ENCODE measurements at places on chromosomes 2 and 18. TPM values are rescaled to one million over a fixed set of nuclear protein-coding genes. Genes with fewer than 3 reads are reported as not detected.

- no peaks in the 10 kb centered on the region for H3K27me3 ChIP-seq
- H3K4me3 ChIP-seq, result no peak overlapping the region
- H3K27ac ChIP-seq, result no peak overlapping the region
- H3K36me3 ChIP-seq, result no peaks in the 10 kb centered on the region
- DNase-seq, result no peak
Observed at GRCh38 chr2:125581557-125581956, 1074.4 kb upstream of the GYPC start.

DNA sequence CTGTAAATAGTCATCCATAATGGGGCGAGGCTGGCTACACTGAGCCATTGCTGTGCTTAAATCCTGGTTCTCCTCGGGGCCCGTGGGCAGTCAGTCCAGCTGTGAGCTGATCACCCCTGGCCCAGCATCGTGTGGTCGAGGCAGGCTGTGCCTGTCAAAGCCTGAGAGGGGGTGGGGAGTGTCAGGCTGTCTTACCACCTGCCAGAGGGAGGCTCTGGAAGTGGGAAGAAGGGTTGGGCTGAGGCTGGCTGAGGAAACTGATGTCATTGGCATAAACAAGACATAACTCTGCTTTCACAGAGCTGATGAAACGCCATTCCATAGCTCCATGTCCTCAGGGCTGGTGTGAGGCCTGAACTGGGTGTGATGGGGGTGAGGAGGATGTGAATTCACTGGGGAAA, 49.7 kb downstream of the KLHL29 start:
- H3K27ac ChIP-seq, result no peak overlapping the region
- H3K4me3 ChIP-seq, result no peak overlapping the region
- H3K36me3 ChIP-seq, result peaks cover 1% of the 10 kb centered on the region
- peaks cover 17% of the 10 kb centered on the region for H3K4me1 ChIP-seq
- DNase-seq, result no peak
- H3K27me3 ChIP-seq, result peaks cover 3% of the 10 kb centered on the region

GRCh38 chr2:40363631-40364030, 88.3 kb downstream of the SLC8A1 start:
- no peaks in the 10 kb centered on the region for H3K36me3 ChIP-seq
- no peak overlapping the region for H3K27ac ChIP-seq

DNA sequence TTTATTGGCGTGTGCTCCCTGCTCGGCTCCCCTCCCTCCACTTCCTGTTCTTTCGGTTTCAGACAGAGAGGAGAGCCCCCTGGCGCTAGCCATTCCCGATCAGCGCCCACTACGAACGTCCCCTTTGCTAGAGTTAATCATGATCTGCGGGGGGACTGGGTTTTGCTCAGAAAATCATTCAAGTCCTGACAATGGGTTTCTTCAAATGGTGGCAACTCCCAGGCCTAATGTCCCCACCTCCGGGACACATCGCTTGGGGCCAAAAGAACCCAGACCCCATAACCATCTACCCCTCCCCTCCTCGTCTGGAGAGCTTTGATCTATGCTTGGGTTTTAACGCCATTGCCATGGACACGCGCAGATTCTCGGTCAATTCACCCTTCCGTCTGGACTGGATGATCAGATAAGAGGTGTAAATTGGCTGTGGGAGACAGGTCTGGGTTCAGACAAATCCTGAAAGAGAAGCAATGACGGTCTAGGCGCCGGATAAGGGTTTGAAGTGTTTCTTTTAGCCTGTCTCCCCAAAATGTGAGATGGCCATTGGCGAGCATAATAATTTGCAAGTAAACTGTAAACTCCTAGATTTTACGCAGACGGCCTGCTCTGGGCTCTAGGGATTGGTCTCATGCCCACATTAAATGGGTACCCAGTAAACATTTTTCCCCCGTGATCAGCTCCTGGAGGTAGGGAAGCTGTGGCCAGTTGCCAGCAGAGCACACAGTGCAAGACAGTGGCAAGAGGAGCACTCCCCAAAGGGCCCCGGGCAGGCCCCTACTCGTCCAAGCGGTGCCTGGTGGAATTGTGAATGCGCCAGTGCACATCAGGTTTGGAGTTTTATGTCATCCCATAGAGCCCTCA, 4.7 kb downstream of the NRP2 start:
- peak overlapping the region; percentile 70 for H3K4me3 ChIP-seq
- no peaks in the 10 kb centered on the region for H3K36me3 ChIP-seq
- no peak for DNase-seq

DNA sequence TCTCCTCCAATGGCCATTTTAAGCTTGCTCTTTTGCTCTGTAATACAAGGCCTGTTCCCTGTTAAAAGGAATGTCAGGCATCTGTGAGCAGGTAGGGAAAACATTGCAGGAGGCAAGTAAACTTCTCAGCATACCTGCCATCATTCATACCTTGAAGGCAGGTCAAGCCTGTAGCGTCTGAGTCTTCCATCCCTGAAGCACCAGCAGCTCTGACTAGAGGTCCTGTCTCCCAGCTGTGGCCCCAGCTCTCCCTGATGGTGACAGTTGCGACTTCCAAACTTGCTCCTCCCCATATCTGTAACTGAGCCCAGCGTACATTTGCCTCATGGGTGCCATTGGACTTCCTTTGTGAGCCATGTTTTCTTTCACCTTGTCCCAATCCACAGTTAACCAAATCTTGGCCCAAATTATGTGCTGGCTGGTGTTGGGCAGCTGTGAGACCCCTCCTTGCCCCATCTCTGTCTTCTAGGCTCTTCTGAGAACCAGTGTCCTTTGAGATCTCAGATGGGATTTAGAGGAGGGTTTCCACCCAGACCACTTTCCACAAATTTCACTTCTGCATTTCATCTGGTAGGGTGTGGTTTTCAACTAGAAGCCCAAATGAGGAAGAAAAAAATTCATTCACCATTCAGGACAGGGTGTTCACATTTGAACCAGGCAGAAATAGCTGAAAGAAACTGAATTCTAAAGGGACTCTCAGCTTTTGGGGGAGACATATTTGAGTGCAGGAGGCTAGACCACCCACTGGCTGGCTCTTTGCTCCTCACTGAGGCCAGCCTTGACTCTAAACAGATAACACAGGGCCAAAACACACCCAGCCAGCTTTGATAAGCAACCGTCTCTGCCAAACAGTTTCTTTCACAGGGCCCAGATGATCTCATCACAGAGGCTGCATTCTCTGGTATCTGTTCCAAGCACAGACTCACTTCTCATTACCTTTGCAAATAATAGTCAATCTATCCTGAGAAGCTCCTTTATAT, 66.4 kb upstream of the MSH2 start:
- DNase-seq, result no peak
- H3K27me3 ChIP-seq, result peaks cover 3% of the 10 kb centered on the region
- H3K27ac ChIP-seq, result no peak overlapping the region
- H3K4me1 ChIP-seq, result no peaks in the 10 kb centered on the region
- no peak overlapping the region for H3K4me3 ChIP-seq

DNA sequence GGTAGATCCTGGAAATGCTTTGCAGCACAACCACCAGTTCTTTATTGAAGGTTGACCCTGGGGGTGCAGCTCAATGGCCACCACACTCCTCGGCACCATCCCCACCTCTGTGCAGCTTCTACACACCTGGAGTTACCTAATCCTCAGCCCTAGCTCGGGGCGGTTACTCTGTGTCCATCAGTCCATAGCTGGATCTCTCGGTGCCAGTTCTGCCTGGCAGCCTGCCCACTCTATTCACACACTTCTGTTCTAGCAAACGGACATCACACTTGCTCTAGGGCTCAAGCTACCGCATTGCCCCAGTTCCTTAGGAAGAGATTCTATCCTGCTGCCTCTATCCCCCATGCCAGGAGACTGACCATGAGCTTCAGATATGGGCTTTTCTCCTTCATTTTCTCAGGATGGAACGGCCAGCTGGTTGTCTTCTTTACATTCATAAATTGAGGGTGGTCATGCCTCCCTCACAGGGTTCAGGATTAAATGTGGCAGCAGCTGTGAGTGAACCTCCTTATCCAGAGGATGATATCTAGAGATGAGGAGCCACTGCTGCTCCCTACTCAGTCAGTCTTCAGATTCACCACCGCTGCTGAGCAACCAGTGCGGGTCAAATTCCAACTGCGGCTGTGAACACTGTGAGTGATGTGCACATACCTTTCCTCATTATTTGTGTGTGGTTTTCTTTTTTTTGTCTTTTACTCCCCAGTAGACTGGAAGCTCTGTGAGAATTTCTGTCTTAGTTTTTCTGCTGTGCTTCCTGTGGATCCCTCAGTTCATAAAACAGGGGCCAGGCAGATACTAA, 66.9 kb upstream of the TRIB2 start:
- H3K27ac ChIP-seq, result no peak overlapping the region
- H3K4me3 ChIP-seq, result no peak overlapping the region
- H3K36me3 ChIP-seq, result peaks cover 2% of the 10 kb centered on the region
- no peak for DNase-seq
- H3K4me1 ChIP-seq, result peaks cover 3% of the 10 kb centered on the region
- H3K27me3 ChIP-seq, result no peaks in the 10 kb centered on the region

GRCh38 chr2:168766600-168766999, 35.8 kb upstream of the NOSTRIN start:
- H3K27me3 ChIP-seq, result no peaks in the 10 kb centered on the region
- DNase-seq, result no peak

Gene ALK
- not detected for total RNA-seq

DNA sequence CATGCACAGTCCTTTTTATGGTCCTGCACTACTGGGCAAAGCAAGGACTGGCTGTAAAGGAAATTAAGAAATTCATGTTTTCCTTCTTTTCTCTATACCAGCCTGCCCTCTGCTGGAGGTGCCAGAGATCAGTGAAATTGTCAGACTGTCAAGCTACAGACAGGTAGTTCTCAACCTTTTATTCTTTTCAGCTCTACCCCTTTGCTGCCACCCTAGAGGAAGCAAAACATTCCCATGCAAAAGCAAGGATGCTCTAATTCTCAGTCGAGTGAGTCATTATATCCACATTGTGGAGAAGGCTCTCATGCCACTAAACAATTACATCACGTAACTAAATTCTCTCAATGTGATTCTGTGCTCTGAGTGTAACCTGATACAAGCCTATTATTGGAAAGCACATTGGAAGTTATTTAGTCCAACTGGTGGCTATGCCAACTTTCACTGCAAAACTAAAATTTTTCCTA, 25.0 kb upstream of the RAPGEF4 start:
- H3K4me1 ChIP-seq, result no peaks in the 10 kb centered on the region
- H3K36me3 ChIP-seq, result no peaks in the 10 kb centered on the region
- H3K27ac ChIP-seq, result no peak overlapping the region
- H3K4me3 ChIP-seq, result no peak overlapping the region

DNA sequence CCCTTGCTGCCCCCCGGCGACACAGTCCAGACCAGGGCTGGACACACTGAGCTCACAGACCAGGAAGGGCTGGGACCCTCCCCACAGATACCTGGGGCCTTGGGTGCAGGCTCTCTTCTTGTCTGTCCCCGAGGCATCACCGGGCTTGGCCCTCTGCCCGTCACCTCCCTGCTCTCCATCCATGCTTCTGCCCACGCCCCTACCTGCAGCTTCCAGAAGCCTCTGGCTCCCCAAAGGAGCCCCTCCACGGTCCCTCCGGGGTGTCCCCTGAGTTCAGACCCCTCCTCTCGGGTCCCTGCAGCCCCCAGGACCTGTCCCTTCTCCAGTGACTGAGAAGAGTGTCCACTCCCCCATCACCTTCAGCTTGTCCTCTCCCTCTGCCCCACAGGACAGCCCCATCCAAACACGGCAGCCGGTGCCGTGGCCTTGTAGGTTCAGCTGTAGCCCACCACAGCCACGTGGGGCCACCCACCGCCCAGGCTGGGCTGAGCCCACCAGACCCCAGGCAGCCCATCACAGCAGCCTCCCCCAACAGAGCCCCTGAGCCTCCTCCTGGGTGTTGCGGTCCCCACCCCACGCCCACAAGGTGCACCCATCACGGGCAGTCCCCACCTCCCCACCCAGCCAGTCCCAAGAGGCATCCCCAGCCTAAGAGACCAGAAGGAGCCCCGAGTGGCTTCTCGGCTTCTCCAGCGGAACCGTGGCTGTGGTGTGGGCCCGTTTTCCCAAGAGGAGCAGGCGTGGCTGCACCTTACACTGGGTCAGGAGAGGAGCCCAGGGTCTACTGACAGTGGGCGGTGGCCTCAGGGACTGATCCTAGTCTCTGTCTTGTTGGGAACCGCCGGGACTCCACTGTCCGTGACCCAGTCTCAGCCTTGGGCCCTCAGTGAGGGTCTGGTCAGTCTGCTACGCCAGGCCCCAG, 53.1 kb downstream of the RAMP1 start:
- no peaks in the 10 kb centered on the region for H3K27me3 ChIP-seq
- no peak overlapping the region for H3K4me3 ChIP-seq
- H3K4me1 ChIP-seq, result no peaks in the 10 kb centered on the region

DNA sequence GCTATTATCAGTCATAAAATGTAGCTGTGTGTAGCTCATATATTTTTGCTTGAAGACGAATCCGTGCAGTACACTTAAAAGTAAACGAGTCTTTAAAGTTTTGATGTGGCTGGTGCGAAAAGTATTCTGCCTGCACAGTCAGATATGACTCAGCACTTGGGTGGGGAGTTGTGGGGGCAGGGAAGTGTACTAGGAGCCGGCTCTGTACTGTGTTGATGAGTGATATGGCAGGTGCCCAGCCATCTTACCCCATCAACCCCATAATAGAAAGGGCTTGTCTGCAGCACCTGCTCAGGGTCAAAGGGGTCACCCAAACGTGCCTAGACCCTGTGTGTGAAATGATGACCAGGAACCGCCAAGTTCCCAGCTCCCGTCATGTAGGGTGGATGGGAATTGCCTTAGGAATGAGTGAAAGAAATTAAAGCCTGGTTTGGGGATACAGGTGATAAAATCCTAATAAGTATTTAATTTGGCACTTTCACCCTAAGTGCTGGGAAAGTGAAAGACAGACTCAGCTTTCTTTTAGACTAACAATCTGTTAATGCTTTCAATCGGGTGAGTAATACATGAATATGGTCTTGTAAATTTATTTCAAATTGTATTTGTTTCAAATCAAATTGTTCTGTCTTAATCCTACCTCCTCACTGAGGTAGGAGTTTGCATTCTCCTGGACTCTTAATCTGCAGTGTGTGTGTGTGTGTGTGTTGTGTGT, 48.0 kb downstream of the BCL2L11 start:
- H3K27me3 ChIP-seq, result peaks cover 23% of the 10 kb centered on the region
- peak; percentile 84 for DNase-seq
- peaks cover 18% of the 10 kb centered on the region for H3K36me3 ChIP-seq

DNA sequence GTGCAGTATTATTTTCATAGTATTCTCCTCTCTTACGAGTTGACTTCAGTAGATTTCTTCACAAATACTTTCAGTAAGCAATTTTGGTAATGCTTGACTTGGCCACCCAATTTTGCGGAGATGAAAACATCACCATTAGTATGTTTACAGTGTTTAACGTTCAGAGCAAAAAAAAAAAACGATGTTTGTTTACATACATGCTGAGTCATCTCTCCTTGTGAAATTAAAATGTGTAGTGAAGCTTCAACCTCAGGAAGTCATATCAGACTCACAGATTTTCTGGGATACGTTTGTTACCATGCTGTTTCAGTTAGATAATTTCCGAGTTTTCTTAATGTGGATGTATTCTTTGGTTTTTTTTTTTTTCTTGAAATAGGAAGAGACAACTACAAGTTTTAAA, 100.1 kb downstream of the CTNNA2 start:
- no peaks in the 10 kb centered on the region for H3K27me3 ChIP-seq
- DNase-seq, result no peak

Data from activated naive CD4-positive, alpha-beta T cell treated with anti-CD3 and anti-CD28 coated beads for 36 hours (primary cell).